ENCODE measurements at places on chromosomes 3 and 15. TPM values are rescaled to one million over a fixed set of nuclear protein-coding genes. Genes with fewer than 3 reads are reported as not detected.

GRCh38 chr3:98617841-98618240 lies 24.4 kb upstream of the CPOX start:
- no peak for DNase-seq

- no peak for DNase-seq
Measured at GRCh38 chr3:73399666-73400253, 225.0 kb downstream of the PDZRN3 start.

GRCh38 chr3:102810937-102811336 lies 376.1 kb downstream of the ZPLD1 start:
- no peak for DNase-seq

DNA sequence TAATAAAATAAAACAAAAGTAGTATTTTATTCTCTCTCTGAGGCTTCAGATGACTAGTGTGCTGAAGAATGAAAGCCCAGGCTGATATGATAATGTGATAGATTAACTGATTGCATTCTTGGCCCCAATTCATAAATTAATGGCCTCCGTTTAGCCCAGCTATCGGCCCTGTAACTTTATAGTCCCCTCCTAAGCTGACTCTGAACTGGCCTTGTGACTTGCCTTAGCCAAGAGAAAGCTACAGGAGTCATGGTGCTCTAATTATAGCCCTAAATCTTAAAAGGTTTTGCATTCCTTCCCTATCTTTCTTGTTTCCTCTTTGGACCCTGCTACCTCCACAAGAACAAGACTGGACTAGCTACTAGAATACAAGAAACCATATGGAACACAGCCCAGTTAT lies 123.2 kb upstream of the EPHA3 start:
- no peak for DNase-seq

Gene SLC22A13
- total RNA-seq, result 0.21 TPM

DNA sequence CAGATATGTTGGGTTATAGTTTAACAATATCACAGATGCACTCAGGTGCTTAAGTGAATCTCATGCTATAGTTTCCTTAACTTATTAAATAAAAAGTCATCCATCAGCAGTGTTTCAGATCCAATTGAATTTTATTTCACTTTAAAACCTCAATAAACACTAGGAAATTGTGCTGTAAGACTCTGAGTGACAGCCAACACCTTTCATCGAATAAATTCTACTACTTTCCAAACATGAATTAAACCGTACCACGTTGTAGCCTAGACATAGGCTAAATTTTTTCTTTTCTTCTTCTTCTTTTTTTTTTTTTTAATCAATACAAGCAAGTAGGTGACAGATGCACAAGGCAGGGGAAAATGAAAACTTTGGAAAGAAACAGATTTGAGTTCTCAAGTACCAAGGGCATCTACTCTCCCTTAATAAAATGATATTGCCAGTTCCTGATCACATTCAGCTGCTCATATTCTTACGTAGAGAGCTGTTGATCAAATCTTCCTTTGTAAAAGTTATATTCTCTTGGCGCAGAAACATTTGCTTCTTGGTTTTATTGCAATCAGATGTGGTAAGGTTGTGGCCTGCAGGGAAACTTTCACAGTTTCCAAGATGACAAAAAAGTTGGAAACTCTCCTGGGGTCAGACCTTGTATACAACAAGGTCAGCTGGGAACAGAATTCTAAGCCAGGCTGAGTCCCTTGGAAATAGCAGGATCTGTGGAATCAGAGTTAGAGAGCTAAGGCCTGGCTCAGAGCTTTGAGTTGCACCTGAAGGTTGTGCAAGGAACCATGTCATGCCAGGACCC lies 147.7 kb downstream of the CD47 start:
- DNase-seq, result no peak
